ENCODE measurements at places on chromosomes 3 and 15. TPM values are rescaled to one million over a fixed set of nuclear protein-coding genes. Genes with fewer than 3 reads are reported as not detected.

Gene SLC38A3
- total RNA-seq = not detected

Gene CYP11A1
- not detected for total RNA-seq

Gene PFKFB4
- total RNA-seq = 1.6 TPM

Gene MYLK
- 52.1 TPM for total RNA-seq

Gene FSD2
- not detected for total RNA-seq

Gene SATB1
- 208 TPM for total RNA-seq

Gene FBXL22
- total RNA-seq = 1.1 TPM

Gene GTPBP8
- total RNA-seq = 16.7 TPM

Data from T-helper 17 cell (primary cell).